T-helper 17 cell (primary cell): ENCODE measurements at places on chromosomes 5 and 9. TPM values are rescaled to one million over a fixed set of nuclear protein-coding genes. Genes with fewer than 3 reads are reported as not detected.
A peak's percentile ranks its signal among the peaks of the same experiment; 100 is the strongest.

DNA sequence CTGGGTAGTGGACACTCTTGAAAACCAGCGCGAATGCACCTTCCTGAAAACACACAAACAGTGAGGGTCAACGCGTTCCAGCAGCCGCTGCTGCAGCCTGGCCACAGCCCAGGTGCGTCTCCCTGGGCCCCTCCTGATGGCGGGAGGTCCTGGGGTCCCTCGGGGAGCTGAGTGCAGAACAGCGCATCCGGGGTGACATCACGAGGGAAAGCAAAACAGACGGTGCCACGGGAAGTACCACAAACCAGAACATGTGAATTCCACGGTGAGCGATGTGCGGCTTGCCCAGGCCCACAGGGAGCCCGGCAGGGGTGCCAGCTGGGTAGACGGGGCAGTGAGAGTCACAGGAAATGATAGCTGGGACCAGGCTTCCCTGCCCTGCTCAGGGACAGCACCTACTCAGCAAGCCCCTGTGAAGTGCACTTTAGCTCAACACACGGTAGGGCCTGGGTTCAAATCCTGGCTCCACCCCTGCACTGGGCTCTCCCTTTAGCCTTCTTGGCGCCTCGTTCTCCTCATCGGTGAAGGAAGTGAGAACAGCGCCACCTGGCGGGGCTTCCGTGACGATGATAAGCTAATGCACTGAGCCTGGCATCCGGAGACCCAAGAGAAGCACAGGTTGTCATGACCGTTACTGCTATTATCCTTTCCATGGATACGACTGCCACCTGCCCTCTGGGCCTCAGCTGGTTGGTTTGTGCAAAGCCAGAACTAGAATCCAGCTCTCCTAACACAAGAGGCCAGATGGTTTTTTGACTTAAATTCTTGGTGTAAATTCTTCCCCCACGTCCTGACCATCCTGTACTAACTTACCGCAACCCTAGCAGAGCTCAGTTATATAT, 24.6 kb downstream of the GFPT2 start:
- H3K36me3 ChIP-seq: no peaks in the 10 kb centered on the region
- no peak overlapping the region for H3K27ac ChIP-seq
- peaks cover 2% of the 10 kb centered on the region for H3K4me1 ChIP-seq
- no peak overlapping the region for H3K4me3 ChIP-seq
- DNase-seq: peak; percentile 76

DNA sequence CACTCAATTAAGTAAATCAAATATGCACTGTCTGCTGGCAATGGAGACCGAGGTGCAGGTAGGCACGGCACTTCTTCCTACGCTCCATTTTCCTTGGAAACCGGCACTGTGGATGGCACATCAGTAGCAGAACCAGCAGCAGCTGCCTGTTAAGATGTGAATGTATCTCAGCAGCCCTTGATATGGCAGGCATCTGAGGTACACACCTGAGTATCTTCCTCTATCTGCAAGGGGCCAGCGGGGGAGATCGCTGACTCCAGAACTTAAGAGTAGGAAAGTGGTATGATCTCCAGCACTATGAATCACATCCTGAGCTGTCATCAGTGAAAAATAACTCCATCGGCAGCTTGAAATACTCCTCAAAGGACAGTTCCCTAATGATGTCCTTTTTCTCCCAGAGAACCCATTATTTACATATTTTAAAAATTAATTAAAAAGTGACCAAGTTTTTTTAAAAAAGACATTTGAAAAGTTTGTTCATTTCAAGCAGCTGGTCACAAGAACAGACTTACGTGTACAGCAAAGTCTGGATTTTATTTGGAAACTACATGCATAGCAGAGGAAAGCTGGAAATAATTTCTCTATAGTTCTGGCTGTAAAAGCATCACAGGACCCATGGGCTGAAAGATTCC, 97.1 kb downstream of the ADAMTS12 start:
- H3K36me3 ChIP-seq: no peaks in the 10 kb centered on the region
- no peaks in the 10 kb centered on the region for H3K4me1 ChIP-seq
- H3K4me3 ChIP-seq: no peak overlapping the region
- no peak for DNase-seq
- H3K27ac ChIP-seq: no peak overlapping the region

DNA sequence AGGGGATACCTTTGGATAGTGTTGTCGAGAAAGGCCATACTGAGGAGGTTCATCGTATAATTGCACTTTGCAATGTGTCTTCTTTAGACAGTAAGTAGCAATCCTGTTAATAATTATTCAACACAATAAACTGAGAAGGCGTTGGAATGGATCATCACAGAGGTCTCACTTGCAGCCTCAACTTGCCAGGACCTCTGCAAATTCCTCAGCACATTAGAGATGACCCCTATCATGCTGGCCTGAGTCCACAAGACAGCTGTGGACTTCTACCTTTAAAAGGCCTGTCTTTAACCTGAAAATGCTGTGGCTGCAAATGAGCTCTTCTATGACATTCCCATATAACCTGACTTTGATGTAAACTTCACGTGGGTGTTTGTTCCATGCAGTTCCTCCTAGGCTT, 14.1 kb downstream of the SH3TC2 start:
- H3K27ac ChIP-seq: no peak overlapping the region
- H3K27me3 ChIP-seq: peaks cover 27% of the 10 kb centered on the region
- H3K36me3 ChIP-seq: no peaks in the 10 kb centered on the region

DNA sequence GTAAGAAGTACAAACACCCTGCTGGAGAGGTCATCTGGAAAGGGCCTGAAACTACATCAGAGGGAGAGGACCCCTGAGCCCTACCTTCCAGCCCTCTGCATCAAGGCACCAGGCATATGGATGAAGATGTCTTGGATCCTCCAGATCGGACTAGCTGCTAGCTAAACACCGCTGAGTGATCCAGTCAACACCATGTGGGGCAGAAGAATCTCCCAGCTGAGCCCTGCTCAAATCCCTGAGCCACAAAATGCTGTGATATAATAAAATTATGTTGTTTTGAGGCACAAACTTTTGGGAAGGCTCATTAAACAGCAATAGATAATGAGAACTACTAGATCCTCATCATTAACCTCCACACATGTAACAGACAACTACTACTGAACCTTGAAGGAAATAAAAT, 155.2 kb downstream of the FRMD3 start:
- no peak overlapping the region for H3K4me3 ChIP-seq
- no peak overlapping the region for H3K27ac ChIP-seq
- DNase-seq: no peak
- no peaks in the 10 kb centered on the region for H3K36me3 ChIP-seq
- H3K27me3 ChIP-seq: no peaks in the 10 kb centered on the region

GRCh38 chr5:43623048-43623680, 20.2 kb downstream of the NNT start:
- H3K27me3 ChIP-seq: no peaks in the 10 kb centered on the region
- no peak overlapping the region for H3K27ac ChIP-seq
- DNase-seq: no peak
- peaks cover 8% of the 10 kb centered on the region for H3K36me3 ChIP-seq
- no peak overlapping the region for H3K4me3 ChIP-seq

DNA sequence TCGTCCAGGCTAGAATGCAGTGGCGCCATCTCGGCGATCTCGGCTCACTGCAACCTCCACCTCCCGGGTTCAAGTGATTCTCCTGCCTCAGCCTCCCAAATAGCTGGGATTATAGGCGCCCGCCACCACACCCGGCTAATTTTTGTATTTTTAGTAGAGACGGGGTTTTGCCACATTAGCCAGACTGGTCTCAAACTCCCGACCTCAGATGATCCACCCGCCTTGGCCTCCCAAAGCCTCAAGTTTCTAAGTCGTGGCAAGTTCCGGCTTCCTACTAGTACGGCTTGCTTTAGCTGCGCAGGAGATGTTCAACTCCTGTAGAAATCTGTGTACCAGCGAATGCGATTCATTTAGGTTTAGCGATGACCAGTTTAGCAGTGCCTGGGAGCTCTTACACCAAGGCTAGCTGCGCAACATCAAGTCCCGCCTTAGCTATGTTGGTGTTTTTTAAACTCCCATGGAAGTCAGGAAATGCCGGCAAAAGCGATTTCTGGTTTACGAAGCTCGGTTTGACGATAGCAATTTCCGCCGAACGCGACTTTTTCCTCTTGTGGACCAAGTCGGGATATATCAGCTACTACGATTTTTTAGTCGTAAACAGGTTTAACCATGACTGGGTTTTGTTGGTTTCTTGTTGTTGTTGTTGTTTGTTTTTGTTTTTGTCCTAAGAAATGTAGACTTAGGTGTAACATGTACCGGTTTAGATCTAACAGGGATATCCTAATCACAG, 46.4 kb downstream of the ANXA2R start:
- H3K4me3 ChIP-seq: peak overlapping the region; percentile 95
- peak overlapping the region; percentile 100 for H3K27ac ChIP-seq
- DNase-seq: peak; percentile 56
- H3K4me1 ChIP-seq: peaks cover 32% of the 10 kb centered on the region
- H3K36me3 ChIP-seq: peaks cover 2% of the 10 kb centered on the region
- H3K27me3 ChIP-seq: no peaks in the 10 kb centered on the region

DNA sequence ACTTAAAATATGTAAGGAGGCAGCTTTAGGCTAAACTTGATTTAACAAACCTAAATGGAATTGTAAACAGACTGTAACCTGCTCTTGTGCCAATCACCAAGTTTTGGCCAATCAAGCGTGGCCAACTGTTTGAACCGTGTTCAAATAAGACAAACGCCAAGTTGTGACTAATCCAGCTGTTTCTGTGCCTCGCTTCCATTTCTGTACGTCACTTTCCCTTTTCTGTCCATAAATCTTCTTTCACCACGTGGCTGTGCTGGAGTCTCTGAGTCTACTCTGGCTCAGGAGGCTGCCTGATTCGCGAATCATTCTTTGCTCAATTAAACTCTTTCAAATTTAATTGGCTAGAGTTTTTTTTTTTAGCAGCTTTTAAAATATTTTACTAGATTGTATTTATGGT, 71.3 kb downstream of the LIX1 start:
- DNase-seq: no peak
- H3K27ac ChIP-seq: no peak overlapping the region
- H3K4me3 ChIP-seq: no peak overlapping the region
- no peaks in the 10 kb centered on the region for H3K4me1 ChIP-seq
- H3K27me3 ChIP-seq: peaks cover 21% of the 10 kb centered on the region

DNA sequence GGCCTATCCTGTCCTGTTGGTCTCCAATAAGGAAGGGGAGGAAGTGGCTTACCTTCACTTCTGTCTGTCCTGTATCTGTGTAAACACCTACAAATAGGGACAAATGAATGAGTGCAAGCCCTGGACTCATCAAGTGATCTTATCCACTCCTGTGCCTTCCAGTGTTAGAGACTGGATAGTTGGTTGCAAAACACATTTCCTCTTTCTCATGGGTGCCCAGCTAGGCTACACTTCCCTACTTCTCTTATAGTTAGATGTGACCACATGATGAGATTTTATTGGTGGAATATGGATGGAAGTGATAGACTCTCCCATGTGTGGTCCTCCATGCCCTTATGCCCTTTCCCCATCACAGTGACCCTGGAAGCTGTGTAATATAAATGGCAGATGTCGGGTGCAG, 16.9 kb upstream of the PFDN1 start:
- H3K4me3 ChIP-seq: no peak overlapping the region
- no peaks in the 10 kb centered on the region for H3K27me3 ChIP-seq
- H3K36me3 ChIP-seq: no peaks in the 10 kb centered on the region
- peaks cover 4% of the 10 kb centered on the region for H3K4me1 ChIP-seq
- no peak overlapping the region for H3K27ac ChIP-seq

DNA sequence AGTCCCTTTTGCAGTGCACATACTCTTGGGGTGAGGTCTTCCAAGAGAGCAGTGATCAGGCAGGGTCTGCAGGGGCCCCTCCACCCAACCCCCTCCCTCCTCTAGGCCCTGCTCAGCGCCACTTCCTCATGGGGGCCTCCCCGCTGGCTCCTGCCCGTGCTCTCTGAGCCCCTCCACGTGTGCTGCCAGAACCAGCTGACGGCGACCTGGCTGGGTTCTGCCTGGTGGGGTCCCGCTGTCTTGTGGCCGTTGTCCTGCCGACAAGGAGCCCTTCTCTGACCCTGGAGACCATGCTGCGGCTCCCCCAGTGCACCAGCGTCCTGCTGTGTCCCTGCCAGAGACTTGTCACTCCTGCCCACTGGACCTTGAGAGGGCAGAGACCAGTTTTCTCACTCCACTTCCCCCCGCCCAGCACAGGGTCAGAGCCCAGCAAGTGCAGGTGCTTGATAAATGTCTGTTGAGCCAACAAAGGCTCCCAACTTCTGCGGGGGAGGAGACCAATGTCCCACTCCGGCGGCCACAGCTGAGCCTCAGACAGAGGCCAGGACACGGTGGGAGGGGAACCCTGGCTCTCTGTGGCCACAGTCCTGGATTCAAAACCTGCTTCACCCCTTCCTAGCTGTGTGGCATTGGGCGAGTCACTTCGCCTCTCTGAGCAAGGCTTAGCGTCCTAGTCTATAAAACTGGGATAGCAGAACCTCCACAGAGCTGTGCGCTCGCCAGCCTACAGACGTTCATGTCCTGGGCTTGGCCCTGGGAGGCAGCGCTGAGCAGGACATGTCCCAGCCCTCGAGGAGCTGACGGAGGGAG, 24.8 kb downstream of the SARDH start:
- peaks cover 11% of the 10 kb centered on the region for H3K4me1 ChIP-seq
- H3K36me3 ChIP-seq: no peaks in the 10 kb centered on the region
- H3K27me3 ChIP-seq: peaks cover 13% of the 10 kb centered on the region
- no peak overlapping the region for H3K4me3 ChIP-seq

- no peak overlapping the region for H3K27ac ChIP-seq
- no peaks in the 10 kb centered on the region for H3K27me3 ChIP-seq
- H3K36me3 ChIP-seq: peaks cover 4% of the 10 kb centered on the region
- peaks cover 29% of the 10 kb centered on the region for H3K4me1 ChIP-seq
Observed at GRCh38 chr9:130775336-130775991, 59.6 kb upstream of the ABL1 start.

GRCh38 chr5:108543486-108543885, 161.6 kb upstream of the FBXL17 start:
- DNase-seq: no peak
- H3K36me3 ChIP-seq: no peaks in the 10 kb centered on the region

- H3K4me3 ChIP-seq: no peak overlapping the region
- no peak for DNase-seq
- H3K27me3 ChIP-seq: peaks cover 5% of the 10 kb centered on the region
- H3K36me3 ChIP-seq: no peaks in the 10 kb centered on the region
- no peak overlapping the region for H3K27ac ChIP-seq
Observed at GRCh38 chr5:150123542-150123941, 32.1 kb downstream of the PDGFRB start.

GRCh38 chr9:113278840-113279239, 3.4 kb downstream of the PRPF4 start:
- peak overlapping the region; percentile 39 for H3K27ac ChIP-seq
- peaks cover 15% of the 10 kb centered on the region for H3K36me3 ChIP-seq
- peaks cover 28% of the 10 kb centered on the region for H3K4me1 ChIP-seq
- DNase-seq: no peak

- DNase-seq: no peak
- peaks cover 6% of the 10 kb centered on the region for H3K36me3 ChIP-seq
- H3K27me3 ChIP-seq: peaks cover 53% of the 10 kb centered on the region
- peaks cover 5% of the 10 kb centered on the region for H3K4me1 ChIP-seq
- peak overlapping the region; percentile 6 for H3K27ac ChIP-seq
Observed at GRCh38 chr5:139982157-139982974, 60.7 kb downstream of the NRG2 start.

Gene EIF4E1B
- total RNA-seq: not detected

Gene PPP2R2B
- total RNA-seq: 12.1 TPM

Gene HMHB1
- not detected for total RNA-seq

Gene RFX3
- total RNA-seq: 27.1 TPM
